ENCODE measurements at places on chromosomes 6 and 20.

DNA sequence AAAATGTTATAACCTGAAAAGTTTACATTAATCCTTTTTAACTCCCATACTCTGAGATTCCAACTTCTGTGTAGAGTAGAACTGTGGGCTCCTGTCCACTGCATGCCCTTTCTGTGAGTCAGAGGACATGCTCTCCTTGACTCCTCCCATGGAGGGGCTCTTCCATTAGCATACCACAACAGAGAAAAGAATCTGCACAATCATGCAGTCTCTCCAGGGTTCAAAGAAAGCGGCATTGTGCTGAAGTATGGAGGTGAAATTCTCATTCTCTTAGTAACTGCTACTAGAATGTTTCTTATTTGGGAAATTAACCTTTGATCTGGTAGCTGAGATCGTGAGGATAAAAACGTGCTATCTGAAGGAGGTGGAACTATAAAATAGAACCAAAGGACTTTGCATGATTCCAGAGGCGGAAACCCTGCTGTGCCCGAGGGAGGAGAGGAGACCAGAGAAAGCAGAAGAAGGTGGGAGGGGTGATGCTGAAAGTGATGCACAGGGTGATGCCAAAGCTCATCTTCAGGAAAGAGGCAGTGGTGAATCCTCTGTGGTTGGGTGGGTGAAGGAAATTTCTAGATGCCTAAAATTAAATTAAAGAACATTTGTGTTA lies 202.2 kb upstream of the PCSK2 start:
- peak; percentile 85 for DNase-seq

- DNase-seq, result no peak
These were observed 811.2 kb downstream of the MAFB start for GRCh38 chr20:39877788-39878187.

- peak; percentile 53 for DNase-seq
These were observed 21.8 kb upstream of the NAA20 start for GRCh38 chr20:19995220-19995863.

GRCh38 chr6:126182650-126183311 lies 157.1 kb upstream of the CENPW start:
- DNase-seq, result peak; percentile 54

GRCh38 chr6:135038335-135038734 lies 16.3 kb downstream of the HBS1L start:
- no peak for DNase-seq

GRCh38 chr6:97059473-97059872 lies 134.9 kb downstream of the KLHL32 start:
- DNase-seq, result peak; percentile 57

GRCh38 chr6:38378801-38379200 lies 260.9 kb downstream of the BTBD9 start:
- DNase-seq, result peak; percentile 69

- no peak for DNase-seq
These were observed 24.0 kb downstream of the AAR2 start for GRCh38 chr20:36260316-36260715.

- no peak for DNase-seq
These were observed 250.8 kb upstream of the RNF24 start for GRCh38 chr20:4266183-4266582.

GRCh38 chr6:40169878-40170277 lies 235.6 kb upstream of the MOCS1 start:
- no peak for DNase-seq

GRCh38 chr20:25439328-25439727 lies 31.9 kb downstream of the GINS1 start:
- no peak for DNase-seq

DNA sequence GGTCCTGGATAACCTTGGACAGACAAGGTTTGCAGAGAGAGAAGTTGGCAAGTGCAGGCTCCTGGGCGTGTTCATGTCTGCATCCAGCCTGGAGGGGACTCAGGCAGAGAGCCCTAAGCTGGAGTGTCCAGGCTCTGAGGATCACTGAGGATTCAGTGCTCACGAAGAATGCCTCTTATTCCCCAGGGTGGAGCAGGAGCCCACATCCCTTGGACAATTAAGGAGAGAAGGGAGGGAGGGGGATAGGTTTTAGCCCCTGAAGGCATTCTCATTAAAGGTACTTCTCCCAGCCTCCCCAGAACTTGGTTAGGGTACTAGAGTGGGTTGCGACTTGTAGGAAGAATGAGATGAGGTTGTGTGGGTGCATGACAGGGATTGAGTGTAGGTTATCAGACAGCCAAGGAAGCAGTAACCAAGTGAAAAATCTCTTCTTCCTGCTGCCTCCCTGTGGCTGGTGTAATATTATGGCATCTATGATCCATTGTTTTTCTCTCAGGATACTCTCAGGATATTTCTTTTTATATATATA lies 680 bp downstream of the HLA-DPB1 start:
- DNase-seq, result no peak

GRCh38 chr6:93749930-93750329 lies 330.6 kb upstream of the EPHA7 start:
- DNase-seq, result no peak
